ENCODE measurements at places on chromosomes 7 and 10.

DNA sequence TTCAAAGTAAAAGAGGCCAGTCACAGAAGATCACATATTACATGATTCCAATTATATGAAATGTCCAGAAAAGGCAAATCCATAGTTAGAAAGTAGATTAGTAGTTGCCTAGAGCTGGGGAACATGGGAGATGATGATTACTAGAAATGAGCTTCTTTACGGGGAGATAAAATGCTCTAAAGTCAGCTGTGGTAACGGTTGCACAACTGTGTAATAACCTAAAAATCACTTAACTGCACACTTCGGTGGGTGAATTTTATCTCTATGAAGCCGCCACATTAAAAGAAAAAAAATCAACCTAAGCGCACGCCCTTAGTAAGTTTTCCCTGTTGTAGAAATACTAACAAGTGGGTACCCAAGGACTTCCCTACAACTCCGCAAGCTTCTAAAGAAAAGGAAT lies 15.9 kb downstream of the XRCC2 start:
- DNase-seq, result no peak

DNA sequence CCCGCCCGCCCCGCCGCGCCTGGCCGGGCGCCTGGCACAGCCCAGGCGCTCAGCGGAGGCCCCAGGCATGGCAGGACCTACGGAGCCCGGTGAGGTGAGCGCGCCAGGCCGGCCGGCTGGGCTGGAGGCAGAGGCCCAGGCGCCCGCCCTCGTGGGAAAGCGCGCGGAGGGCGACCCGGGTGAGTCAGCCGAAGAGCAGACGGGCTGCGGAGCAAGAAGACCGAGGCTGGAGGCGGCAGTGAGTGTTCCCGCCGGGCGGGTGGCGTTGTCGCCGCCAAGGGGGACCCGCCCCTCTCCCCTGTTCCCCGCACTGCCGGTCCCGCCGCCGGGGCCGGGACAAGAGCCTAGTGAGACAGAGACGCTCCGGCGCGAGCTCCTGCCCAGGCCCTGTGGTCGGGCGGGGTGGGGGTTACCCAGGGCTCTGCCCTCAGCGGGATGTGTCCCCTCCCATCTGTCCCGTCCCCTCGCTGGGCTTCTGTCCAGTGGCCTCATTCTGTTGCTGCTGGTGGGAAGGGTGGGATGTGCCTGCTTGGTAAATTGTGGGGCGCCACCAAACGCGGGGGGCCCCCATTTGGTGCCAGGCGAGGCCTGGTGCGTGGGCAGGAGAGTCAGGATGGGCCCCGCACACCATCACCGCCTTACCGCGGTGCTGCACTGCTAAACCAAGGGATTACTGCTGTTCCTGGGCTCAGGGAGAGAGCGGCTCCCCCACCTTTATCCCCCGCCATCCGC lies 17.0 kb upstream of the NODAL start:
- DNase-seq, result no peak

- no peak for DNase-seq
Measured at GRCh38 chr7:84207025-84207424, 12.4 kb upstream of the SEMA3A start.

DNA sequence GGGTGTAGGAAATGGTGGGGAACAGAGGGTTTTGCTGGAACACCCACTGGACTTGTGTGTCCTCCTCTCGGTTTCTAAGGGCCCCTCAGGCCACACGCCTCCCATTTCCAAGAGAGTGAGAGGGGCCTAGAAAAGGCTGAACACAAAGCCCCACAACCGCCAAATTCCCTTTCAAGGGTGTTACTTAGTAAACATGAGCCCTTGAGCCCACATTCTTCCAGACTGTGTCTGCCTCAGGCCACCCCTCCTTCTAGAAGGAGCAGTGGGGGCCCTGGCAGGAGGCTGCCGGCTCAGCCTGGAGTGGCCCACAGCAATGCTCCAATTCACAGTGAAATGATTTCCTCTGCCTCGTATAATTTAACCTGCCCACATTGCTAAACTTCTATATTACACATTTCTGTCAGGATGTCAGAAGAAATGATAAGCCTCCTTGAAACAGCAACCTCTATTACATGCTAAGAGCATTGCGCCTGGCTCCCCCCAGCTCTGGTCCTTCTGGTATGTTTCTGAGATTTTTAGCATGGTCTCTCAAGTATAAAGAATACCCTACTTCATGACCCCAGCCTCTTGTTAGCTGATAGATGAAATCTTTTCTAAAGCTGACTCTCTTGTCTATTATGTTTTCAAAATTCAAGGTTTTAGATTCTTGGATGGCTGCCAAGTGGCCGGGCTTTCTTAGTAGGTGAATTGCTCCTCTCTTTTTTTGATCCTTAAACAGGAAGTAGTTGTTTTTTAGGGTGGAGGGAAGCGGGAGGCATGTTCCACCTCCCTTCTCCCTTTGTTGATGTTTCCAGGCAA lies 673.9 kb upstream of the GALNT17 start:
- DNase-seq, result no peak

DNA sequence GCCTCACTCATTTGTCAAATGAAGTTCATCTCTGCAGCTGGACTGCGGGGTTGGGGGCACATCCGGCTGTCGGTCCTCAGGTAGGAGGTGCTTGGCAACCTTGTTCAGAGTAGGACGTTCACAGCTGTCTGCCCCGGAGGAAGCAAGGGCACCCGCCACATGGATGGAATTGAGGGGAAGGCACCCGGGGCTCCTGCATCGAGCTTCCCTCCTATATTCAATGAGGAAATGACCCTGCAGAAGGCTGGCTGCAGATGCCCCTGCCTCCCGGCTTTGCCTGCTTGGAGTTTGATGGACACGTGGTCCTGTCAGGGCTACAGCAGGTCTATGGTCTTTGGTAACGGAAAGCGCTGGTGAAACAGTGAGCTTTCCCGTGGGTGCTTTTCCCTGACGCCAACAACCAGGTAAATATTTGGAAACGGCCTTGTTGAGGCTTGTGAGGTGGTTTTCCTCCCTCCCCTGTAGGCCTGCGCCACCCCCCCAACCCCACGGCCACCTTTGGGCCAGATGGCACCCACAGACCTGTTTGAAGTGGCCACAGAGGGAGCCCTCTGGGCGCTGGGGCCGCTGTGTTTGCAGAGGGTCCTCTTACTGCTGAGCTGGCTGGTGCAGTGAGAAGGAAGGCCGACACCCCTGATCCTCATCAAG lies 32.9 kb downstream of the HTRA1 start:
- DNase-seq, result no peak

DNA sequence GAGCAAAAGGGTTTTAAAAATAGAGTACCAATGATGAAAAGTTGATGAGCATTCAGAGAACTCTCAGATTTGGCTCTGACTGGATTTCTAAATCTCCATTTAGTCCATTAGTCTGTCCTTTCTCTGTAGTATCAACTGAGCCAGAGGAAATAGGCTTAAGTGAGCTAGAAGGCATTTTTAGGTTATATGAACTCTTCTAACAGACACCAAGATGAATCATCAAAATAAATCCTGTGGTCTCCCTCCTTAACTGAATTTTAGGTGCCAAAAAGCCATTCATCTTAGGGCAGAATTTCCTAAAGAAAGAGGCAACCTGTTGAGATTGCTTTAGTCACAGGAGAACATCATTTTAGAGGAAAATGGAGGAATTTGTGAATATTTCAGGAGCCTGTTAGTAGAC lies 305.1 kb downstream of the AUTS2 start:
- DNase-seq, result no peak

DNA sequence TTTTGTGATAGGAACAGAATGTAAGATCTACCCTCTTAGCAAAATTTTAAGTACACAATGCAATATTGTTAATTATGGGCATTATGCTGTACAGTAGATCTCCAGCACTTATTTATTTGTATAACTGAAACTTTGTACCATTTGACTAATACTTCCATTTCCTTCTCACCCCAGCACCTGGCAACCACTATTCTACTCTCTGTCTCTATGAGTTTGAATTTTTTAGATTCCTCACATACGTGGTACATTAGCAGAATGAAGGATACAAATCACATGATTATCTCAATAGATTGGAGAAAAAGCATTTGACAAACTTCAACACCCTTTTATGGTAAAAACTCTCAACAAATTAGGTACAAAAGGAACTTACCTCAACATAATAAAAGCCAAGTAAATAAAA lies 90.3 kb upstream of the DLX6 start:
- no peak for DNase-seq

DNA sequence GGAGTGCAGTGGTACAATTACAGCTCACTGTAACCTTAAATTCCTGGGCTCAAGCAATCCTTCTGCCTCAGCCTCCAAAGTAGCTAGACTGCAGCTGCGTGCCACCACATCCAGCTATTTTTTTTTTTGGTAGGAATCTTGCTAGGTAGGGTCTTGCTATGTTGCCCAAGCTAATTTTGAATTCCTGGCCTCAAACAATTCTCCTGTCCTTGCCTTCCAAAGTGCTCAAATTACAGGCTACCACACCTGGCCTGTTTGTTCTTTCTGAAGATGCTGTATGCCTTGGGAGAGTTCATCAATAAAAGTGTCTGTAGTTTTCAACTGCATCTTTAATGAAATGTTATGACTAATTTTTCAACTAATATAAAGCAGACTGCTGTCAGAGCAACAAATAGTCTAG lies 452 bp downstream of the SAMD9 start:
- no peak for DNase-seq

DNA sequence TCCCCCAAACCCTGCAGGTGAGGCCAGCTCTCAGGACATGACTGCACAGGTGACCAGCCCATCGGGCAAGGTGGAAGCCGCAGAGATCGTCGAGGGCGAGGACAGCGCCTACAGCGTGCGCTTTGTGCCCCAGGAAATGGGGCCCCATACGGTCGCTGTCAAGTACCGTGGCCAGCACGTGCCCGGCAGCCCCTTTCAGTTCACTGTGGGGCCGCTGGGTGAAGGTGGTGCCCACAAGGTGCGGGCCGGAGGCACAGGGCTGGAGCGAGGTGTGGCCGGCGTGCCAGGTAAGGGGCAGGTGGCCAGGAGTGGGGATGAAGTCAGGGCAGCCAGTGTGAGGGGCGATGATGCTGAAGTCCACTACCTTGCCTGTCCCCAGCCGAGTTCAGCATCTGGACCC lies 8.3 kb upstream of the ATP6V1F start:
- DNase-seq, result no peak

GRCh38 chr10:30184397-30185033 lies 125.1 kb upstream of the JCAD start:
- no peak for DNase-seq

- no peak for DNase-seq
Measured at GRCh38 chr7:70043015-70043538, 444.8 kb downstream of the AUTS2 start.
